ENCODE measurements at places on chromosomes 12 and 14. TPM values are rescaled to one million over a fixed set of nuclear protein-coding genes. Genes with fewer than 3 reads are reported as not detected.

PRR4 gene
- total RNA-seq = 0.98 TPM

DBX2 gene
- not detected for total RNA-seq

KERA gene
- not detected for total RNA-seq

GRCh38 chr14:50985859-50986331 lies 41.6 kb upstream of the PYGL start:
- no peak for DNase-seq

GRCh38 chr14:22500954-22501726 lies 87.9 kb downstream of the DAD1 start:
- no peak for DNase-seq

Measured in activated B cell treated with CpG ODN at 0.5 μM for 24 hours (primary cell).